ENCODE measurements at places on chromosomes 3 and 15. TPM values are rescaled to one million over a fixed set of nuclear protein-coding genes. Genes with fewer than 3 reads are reported as not detected.
A peak's percentile ranks its signal among the peaks of the same experiment; 100 is the strongest.

DNA sequence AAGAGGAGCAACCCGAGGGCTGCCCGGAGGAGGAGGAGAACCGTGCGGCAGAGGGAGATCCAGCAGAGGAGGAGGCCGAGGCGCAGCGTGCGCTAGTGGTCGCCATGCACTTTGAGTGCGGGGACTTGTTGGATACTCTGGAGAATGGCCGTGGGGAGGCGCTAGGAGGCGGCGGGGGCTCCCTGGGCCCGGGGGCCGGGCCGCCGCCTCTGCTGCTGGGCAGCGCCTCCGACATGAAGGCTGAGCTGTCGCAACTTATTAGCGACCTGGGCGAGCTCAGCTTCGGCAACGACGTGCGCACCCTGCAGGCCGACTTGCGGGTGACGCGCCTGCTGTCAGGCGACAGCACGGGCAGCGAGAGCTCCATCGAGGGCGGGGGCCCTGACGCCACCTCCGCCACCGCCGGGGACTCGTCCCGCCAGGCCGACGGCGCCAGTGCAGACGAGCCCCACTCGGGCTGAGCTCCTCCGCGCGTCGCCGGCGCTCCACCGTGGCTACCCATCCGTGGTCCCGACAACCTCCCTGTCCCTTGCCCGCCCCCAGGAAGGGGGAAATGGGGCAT lies 2.0 kb downstream of the FAM43A start:
- H3K4me3 ChIP-seq = peak overlapping the region; percentile 60
- H3K27me3 ChIP-seq = peaks cover 39% of the 10 kb centered on the region
- H3K4me1 ChIP-seq = peaks cover 5% of the 10 kb centered on the region
- H3K36me3 ChIP-seq = no peaks in the 10 kb centered on the region

- DNase-seq = no peak
- H3K27ac ChIP-seq = no peak overlapping the region
- no peak overlapping the region for H3K4me3 ChIP-seq
- H3K4me1 ChIP-seq = peaks cover 11% of the 10 kb centered on the region
Observed at GRCh38 chr3:79167651-79168416, 600.0 kb downstream of the ROBO1 start.

- H3K4me1 ChIP-seq = peaks cover 43% of the 10 kb centered on the region
- no peak overlapping the region for H3K27ac ChIP-seq
- no peaks in the 10 kb centered on the region for H3K36me3 ChIP-seq
- no peak for DNase-seq
Observed at GRCh38 chr3:138940446-138940845, 6.5 kb downstream of the FOXL2 start.

- peaks cover 6% of the 10 kb centered on the region for H3K4me1 ChIP-seq
- H3K27ac ChIP-seq = no peak overlapping the region
- H3K4me3 ChIP-seq = no peak overlapping the region
- no peaks in the 10 kb centered on the region for H3K27me3 ChIP-seq
- DNase-seq = no peak
Observed at GRCh38 chr3:132642539-132642847, 17.1 kb downstream of the ACAD11 start.

DNA sequence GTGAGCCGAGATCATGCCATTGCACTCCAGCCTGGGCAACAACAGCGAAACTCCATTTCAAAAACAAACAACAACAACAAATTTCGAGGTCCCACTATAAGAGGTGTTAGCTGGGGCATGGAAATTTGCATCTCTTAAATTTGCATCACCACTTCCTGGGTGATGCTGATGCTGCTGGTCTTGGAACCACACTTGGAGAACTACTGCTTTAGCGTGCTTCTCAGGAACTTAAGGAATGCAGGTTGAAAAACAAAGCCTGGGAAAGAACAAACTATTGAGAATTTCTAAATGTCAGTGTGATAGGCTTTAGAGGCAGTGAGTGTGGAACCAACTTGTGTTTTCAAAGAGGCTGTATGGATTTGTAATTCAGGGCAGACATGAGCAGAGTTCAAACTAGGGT lies 858.4 kb upstream of the ARPP21 start:
- H3K4me3 ChIP-seq = no peak overlapping the region
- H3K27ac ChIP-seq = no peak overlapping the region
- DNase-seq = peak; percentile 8
- H3K4me1 ChIP-seq = no peaks in the 10 kb centered on the region

PLAAT1 gene
- 5.0 TPM for total RNA-seq

GRCh38 chr3:45078910-45079522 lies 52.9 kb downstream of the CLEC3B start:
- no peaks in the 10 kb centered on the region for H3K27me3 ChIP-seq
- H3K27ac ChIP-seq = no peak overlapping the region
- no peak overlapping the region for H3K4me3 ChIP-seq
- no peaks in the 10 kb centered on the region for H3K4me1 ChIP-seq
- H3K36me3 ChIP-seq = no peaks in the 10 kb centered on the region

DNA sequence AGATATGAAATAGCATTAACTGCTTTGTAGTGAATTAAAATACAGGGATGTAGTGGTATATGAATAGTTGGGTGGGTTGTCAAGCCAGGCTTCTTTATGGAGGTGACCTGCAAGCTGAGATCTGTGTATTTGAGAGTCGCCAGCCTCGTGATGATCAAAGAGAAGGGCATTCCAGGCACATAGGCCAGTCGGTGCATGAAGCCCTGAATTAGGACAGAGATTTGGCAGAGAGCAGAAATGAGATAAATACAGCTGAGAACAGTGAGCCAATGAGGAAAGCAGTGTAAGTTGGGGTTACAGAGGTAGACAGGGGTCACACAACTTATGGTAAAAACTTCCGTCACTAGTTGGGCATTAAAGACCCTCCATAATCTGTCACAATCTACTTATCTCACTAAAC lies 641.9 kb downstream of the OTOL1 start:
- no peaks in the 10 kb centered on the region for H3K36me3 ChIP-seq
- H3K27me3 ChIP-seq = no peaks in the 10 kb centered on the region
- H3K4me3 ChIP-seq = no peak overlapping the region
- no peak for DNase-seq

GRCh38 chr3:18349197-18349798 lies 75.8 kb downstream of the SATB1 start:
- H3K4me1 ChIP-seq = no peaks in the 10 kb centered on the region
- DNase-seq = peak; percentile 2
- no peaks in the 10 kb centered on the region for H3K36me3 ChIP-seq
- H3K27me3 ChIP-seq = no peaks in the 10 kb centered on the region
- no peak overlapping the region for H3K4me3 ChIP-seq
- no peak overlapping the region for H3K27ac ChIP-seq

PLSCR5 gene
- total RNA-seq = not detected

DNA sequence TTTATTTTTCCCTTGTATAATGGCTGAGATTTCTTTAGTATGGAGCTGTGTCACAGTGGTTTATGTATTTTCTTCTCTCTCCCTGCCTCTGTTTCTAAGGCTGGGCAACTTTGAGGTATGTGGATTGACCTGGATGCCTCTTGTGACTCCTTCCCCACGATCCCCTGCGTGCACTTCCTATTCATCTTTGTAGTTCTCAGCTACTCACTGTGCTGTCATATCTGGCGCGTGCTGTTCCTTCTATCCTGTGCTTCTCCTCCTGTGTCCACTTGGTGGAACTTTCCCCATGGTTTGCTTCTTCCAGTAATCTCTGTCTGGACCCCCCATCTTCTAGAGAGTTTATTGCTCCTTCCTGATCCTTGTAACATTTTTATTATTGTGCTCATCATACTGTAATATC lies 97.3 kb downstream of the AKAP13 start:
- no peaks in the 10 kb centered on the region for H3K27me3 ChIP-seq
- no peak overlapping the region for H3K27ac ChIP-seq
- H3K36me3 ChIP-seq = no peaks in the 10 kb centered on the region
- peaks cover 58% of the 10 kb centered on the region for H3K4me1 ChIP-seq
- H3K4me3 ChIP-seq = no peak overlapping the region

DNA sequence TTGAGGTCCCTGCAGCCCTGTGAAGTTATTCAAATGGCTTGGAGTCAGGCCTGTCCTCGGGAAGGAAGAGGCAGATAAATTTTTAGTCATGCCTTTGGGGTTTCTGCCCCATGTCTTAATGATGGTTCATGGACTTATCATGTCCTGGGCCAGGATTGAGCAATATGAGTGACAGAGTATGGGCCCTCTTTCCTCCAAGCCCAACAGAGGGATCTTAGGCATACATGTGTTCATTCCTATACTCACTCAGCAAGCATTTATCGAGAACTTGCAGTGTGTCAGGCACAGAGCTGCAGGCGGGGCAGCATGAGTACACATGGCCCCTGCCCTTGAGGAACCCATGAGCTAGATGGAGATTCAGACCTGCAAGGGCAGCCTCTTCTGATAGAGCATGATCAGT lies 6.2 kb downstream of the ESYT3 start:
- peaks cover 23% of the 10 kb centered on the region for H3K27me3 ChIP-seq
- H3K36me3 ChIP-seq = no peaks in the 10 kb centered on the region
- H3K4me3 ChIP-seq = no peak overlapping the region
- DNase-seq = no peak
- H3K27ac ChIP-seq = no peak overlapping the region

- H3K27me3 ChIP-seq = no peaks in the 10 kb centered on the region
- no peaks in the 10 kb centered on the region for H3K36me3 ChIP-seq
- no peak overlapping the region for H3K27ac ChIP-seq
- DNase-seq = peak; percentile 31
Observed at GRCh38 chr15:89139613-89140499, 51.6 kb downstream of the ABHD2 start.
